ENCODE measurements at places on chromosomes 16 and 17. TPM values are rescaled to one million over a fixed set of nuclear protein-coding genes. Genes with fewer than 3 reads are reported as not detected.

DNA sequence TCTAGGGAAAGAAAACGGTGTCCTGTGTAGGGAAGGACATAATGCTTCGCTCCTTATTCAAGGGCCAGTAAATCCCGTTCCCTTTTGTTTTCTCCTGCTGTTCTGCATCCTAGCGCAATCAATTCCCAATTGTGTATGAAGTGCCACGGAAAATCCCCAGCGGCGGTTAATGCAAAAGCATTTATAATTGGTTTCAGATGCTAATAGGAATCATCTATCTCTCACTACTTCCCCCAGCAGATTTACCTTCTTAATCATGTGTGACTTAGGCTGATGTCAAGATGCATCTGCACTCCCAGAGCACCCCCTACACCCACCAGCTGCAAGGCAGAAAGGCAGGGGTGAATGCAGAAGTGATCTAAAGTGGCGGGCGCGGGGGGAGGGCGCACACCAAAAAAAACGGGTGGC is 32.7 kb upstream of the SSTR2 start:
- no peak for DNase-seq

Gene HS3ST2
- not detected for polyA plus RNA-seq

Gene KRT27
- polyA plus RNA-seq, result not detected

- DNase-seq, result peak; percentile 17
Observed at GRCh38 chr17:7885367-7886226, 3.0 kb upstream of the CHD3 start.

DNA sequence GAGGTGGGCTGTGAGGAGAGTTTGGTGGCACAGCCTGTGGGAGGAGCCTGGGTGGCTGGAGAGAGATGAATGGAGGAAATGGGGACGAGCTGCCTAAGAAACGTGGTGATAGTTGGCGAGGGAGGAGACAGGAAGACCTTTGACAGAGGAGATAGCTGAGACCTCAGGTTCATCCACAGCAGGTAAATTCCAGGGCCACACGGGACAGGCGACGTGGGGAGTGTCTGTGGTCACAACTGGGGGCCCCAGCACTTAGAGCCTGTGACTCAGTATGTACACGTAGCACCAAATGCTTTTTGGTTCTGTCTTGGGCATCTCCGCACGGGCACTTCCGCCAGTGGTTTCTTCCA is 7.7 kb downstream of the MINK1 start:
- DNase-seq, result no peak

Gene PRSS33
- not detected for polyA plus RNA-seq

Gene TBC1D3G
- not detected for polyA plus RNA-seq

- DNase-seq, result no peak
Observed at GRCh38 chr17:28532050-28532960, 20.1 kb downstream of the UNC119 start.

Gene KRTAP2-2
- not detected for polyA plus RNA-seq

GRCh38 chr17:69188064-69188463 is 40.6 kb downstream of the ABCA10 start:
- DNase-seq, result no peak

DNA sequence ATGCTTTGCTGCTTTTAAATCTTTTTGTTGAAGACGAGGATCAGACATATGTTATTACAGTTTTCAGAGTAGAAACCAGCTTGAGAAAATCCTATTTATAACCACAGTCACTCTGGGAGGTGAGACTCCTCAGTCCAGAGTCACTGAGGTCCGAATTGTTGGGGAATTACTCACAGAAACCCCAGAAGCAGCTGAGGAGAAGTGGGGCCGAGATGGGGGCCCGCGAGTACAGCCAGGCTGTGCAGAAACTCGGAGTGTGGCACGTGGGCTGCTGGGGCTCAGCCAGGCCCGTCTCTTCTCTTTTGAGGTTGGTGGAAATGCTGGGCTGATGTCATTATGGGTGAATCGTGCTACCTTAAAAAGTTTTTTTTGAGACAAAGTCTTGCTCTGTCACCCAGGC is 14.4 kb upstream of the GNG13 start:
- no peak for DNase-seq

- peak; percentile 52 for DNase-seq
Observed at GRCh38 chr16:23435500-23435899, 17.5 kb downstream of the COG7 start.

Gene SCGB1C2
- not detected for polyA plus RNA-seq

- peak; percentile 12 for DNase-seq
Observed at GRCh38 chr16:66220702-66221101, 145.8 kb upstream of the CDH5 start.

GRCh38 chr16:82584553-82585152 is 42.1 kb upstream of the CDH13 start:
- no peak for DNase-seq

GRCh38 chr17:27647765-27648164 is 16.8 kb downstream of the LGALS9 start:
- DNase-seq, result no peak

DNA sequence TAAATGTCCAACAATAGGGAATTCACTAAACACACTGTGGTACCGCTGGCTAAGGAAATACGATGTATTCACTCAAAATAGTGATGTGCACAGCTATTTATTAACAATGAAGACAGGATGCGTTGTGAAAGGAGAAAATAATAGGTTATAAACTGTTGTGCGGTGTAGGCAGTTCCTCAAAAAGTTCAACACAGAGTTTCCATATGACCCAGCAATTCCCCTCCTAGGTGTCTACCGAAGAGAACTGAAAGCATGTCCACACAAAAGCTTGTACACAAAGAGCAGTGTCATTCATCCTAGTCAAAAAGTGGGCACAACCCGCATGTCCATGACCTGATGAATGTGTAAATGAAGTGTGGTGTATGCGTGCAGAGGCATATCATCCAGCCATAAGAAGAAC is 1.2 kb upstream of the CES1 start:
- no peak for DNase-seq

Gene ERN1
- polyA plus RNA-seq, result 19.7 TPM

DNA sequence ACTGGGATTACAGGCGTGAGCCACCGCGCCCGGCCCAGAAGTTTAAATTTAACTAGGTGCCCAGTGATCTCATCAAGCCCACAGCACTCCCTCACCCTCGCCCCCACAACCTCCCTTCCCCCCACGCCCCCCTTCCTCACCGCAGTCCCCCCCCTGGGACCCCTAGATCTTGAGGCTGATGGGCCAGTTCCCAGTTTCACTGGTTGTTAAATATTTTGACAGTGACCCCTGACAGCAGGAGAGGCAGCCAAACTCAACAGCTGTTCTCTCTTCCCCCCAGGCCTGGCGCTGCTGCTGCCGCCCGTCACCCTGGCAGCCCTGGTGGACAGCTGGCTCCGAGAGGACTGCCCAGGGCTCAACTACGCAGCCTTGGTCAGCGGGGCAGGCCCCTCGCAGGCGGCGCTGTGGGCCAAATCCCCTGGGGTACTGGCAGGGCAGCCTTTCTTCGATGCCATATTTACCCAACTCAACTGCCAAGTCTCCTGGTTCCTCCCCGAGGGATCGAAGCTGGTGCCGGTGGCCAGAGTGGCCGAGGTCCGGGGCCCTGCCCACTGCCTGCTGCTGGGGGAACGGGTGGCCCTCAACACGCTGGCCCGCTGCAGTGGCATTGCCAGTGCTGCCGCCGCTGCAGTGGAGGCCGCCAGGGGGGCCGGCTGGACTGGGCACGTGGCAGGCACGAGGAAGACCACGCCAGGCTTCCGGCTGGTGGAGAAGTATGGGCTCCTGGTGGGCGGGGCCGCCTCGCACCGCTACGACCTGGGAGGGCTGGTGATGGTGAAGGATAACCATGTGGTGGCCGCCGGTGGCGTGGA is 15.6 kb downstream of the QPRT start:
- DNase-seq, result no peak

DNA sequence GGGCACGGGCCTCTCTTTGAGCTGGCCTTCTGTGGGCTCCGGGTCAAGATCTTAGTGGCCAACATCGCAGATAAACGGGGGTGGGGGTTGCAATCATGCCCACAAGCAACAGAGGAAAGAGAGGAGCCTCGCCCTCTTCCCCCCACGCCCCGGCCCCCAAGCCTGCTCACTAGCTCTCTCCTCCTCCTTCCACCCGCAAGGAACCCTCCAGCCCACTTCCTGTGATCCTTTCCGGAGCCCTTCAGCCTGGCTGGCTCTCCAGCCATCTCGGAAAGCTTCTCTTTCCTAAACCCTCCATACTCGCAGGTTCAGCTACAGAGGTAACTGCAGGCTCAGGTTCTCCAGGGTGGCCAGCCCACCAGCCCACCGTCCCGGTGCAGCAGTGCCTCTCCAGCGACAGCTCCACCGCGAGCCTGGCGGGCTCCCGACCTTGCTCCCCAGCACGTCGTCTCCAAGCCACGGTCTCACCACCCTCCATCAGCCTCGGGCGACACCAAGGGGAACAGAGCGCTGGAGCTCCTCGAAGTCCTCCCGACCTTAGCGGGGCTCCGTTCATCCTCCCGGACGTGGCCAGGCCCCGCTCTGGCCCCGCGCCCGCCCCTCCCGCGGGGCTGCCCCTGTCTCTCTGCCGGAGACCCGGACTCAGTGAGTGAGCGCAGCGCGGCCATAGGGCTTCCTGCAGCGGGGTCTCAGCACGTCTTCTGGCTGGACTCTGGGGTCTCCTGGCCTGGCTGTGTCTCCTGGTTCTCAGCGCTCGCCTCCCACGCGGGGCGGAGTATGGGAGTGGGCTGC is 12.9 kb upstream of the ODF4 start:
- DNase-seq, result peak; percentile 25

Gene CBFA2T3
- 0.26 TPM for polyA plus RNA-seq

DNA sequence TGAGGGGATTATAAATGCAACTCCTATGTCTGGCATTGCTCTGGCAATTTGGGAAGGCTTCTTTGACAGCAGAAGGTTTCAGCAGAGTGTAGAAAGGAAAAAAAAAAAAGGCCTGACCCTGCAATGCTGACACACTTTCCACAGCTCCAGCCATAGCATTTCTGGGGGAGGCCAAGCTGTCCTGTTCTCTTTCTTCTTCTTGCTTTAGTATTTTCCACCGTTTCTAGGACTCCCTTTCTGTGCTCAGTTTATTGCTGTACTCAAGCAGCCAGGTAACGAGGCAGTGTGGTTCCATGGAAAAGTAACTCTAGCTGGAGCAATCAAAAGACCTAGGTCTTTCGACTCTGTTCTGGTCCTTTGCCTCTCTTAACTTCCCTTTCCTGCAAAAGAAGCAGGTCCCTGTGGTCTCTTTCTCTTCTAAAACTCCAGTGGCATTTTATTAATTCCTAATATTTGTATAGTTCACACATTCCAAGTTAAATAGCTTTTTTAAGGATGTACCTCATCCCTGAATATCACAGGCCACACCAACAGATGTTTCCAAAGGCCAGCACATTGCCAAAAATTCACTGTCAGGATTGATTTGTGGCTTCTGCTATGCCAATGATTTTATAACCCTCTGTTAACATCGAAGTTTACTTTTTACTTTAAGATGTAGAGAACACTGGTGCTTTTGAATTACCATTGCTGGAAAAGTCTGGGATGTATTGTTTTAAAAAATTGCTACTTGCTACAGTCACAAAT is 90.3 kb upstream of the BCAR1 start:
- no peak for DNase-seq

Gene ITGB3
- not detected for polyA plus RNA-seq

DNA sequence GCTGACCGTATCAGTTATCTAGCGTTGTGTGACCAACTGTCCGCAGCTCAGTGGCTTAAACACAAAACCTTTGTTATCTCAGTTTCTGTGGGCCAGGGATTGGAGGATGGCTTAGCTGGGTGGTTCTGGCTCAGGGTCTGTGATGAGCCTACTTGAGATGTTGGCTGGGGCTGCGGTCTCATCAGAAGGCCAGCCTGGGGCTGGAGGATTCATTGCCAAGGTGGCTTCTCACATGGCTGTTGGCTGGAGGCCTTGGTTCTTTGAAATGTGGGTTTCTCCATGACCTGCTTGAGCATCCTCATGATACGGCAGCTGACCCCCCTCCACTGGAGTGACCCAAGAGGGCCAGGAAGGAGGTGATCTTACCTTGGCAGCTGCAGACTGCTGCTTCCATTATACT is 16.7 kb downstream of the GSE1 start:
- no peak for DNase-seq

Gene ENPP7
- 0.12 TPM for polyA plus RNA-seq

Gene PITPNM3
- polyA plus RNA-seq, result 0.04 TPM

Gene CIAO2B
- 93.4 TPM for polyA plus RNA-seq

GRCh38 chr17:68439656-68440290 is 17.5 kb downstream of the WIPI1 start:
- no peak for DNase-seq

GRCh38 chr17:66340720-66341119 is 38.3 kb downstream of the PRKCA start:
- DNase-seq, result no peak

Gene CLEC3A
- not detected for polyA plus RNA-seq

DNA sequence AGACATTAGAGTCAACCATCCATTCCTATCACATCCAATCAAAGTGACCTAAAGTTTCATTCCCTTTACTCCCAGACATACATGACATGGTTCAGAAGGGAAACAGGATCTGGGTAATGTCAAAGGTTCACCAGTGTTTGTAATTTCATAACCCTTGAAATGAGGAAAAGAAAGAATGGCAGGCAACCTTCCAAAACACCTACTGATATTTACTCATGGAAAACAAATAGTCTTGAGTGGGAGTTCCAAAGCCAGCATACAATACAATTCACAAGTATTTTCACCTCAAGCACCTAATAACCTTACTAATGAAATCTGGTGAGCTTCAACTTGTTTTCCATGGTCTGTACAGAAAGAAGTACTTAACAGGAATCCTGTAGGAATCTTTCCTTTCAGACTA is 72.5 kb upstream of the AXIN2 start:
- no peak for DNase-seq

DNA sequence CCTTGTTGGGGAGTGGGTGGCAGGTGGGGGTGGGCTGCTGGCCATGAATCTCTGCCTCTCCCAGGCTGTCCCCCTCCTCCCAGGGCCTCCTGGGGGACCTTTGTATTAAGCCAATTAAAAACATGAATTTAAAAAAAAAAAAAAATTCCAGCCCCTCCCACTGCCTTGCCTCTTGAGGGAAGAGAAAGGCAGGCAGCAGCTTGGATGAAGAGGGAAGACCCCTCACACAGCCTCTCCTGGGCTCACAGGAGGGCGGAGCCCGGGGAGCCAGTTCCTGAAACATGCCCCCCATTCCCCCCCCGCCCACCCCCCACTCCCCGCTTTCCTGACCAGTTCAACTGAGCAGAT is 1.8 kb upstream of the TCAP start:
- DNase-seq, result no peak

Gene UMOD
- polyA plus RNA-seq, result not detected

- DNase-seq, result no peak
Observed at GRCh38 chr16:88738151-88739084, 32.1 kb downstream of the CTU2 start.

DNA sequence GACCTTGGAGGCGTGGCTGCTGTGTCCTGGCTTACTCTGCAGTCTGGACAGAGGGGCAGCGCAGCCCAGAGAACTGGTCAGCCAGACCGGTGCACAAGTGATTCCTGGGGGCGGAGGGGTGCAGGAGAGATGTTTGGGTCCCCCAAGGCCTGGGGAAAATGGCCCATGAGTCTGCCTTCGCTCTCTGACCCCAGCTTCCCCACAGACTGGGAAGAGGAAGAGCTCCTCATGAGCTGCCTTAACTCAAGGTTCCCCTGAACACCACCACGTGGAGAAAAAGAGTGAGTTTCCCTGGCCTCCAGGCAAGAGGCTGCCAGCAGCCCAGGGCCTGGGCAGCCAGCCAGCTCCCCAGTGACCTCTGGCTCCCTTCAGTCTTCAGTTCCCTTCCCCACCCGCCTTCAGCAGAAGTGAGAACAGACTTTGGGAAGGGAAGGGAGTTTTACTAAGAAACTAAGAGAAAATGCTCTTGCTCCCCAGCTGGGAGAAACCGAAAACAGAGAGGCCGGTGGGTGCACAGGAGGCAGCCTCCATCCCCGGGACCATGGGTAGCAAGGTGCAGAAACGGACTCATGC is 2.0 kb upstream of the C17orf99 start:
- no peak for DNase-seq

- DNase-seq, result no peak
Observed at GRCh38 chr17:17837966-17838962, 1.5 kb upstream of the SREBF1 start.

GRCh38 chr17:58006560-58006923 is 504 bp downstream of the SRSF1 start:
- DNase-seq, result peak; percentile 53

Gene AANAT
- polyA plus RNA-seq, result not detected

Data from naive thymus-derived CD4-positive, alpha-beta T cell (primary cell).